Stimulated activated memory B cell treated with anti-CD40 and anti-IgM and Interleukin-4, amounts not matched to agents 10 μg/mL and 1 μg/mL and 100 μg/mL, for 72 hours (primary cell): ENCODE measurements at places on chromosomes 6 and 20.

GRCh38 chr6:161429921-161430490, 156.1 kb upstream of the AGPAT4 start:
- no peak for ATAC-seq

DNA sequence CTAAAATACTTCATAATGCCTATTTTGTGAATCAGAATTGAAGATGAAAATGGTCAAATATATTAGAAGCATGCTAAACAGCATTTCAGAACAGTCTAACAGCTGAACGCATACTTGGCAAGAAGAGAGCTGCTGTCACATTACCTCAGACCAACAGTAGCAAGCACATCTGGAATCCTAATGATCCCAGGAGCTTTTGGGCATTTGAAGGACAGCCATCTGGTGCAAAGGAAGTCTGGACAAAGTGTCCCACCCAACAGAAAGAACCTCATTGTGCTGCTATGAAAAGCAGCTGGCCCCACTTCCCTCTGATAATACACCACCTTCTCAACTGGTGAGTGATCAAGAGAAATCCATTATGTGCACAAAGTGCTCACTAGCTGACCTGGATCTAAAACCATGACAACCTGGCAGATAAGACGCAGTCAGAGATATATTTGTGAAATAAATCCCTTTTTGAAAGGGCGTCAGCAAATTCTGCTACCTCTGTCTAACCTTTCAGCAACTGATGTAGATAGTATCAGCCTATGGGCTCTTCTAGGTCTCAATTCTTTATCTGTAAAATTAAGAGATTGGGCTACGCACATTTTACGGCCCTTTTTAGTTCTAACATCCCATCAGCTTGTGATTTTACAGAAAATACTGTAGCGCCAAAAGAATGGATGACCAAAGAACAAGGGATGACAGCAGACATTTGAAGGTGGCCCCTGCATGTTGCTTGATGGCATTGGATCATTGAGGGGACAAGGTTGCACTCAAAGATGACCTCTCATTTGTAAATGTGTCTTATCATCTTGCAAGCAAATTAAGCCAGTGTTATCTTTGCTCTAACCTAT, 78.7 kb downstream of the SGK1 start:
- no peak for ATAC-seq

DNA sequence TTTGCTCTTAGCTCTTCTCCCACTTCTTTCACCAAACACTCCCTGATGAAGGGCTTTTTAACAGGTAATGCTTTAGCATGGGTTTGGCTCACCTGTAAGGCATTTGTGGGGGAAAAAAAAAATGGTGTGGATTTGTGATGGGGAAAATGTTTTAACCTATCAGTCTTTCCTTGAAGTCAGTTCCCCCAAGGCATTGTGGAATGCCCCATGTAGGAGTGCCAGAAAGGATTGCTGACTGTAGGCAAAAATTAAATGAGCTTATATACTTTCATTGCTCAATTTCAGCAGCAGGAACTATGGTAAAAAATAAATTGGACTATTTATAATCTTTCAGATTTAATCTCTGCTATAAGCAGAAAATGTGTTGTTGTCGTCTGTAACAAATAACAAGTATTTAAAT, 10.6 kb upstream of the SASH1 start:
- no peak for ATAC-seq

DNA sequence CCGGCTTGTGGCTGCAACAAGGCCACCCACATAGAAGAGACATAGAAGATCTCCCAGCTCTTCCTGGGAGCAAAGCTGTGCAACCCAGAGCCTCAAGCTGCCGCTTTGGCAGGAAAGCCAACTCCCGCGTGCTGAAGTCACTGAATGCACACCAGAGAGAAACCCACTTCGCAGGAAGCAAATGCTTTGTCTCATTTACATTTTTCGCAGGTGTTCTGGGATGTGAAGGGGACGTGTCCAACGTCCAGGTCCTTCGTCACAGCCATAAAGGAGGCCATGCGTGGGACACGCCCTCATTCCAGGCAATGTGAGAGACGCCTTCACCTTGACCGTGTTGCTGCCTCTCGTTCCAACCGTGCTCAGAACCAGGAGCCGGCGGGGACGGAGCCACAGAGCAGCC, 24.4 kb downstream of the KCNQ2 start:
- no peak for ATAC-seq

- ATAC-seq: peak; percentile 97
Measured at GRCh38 chr6:45681860-45682511, 304.3 kb upstream of the SUPT3H start.
